ENCODE measurements at places on chromosomes 2 and 18.

DNA sequence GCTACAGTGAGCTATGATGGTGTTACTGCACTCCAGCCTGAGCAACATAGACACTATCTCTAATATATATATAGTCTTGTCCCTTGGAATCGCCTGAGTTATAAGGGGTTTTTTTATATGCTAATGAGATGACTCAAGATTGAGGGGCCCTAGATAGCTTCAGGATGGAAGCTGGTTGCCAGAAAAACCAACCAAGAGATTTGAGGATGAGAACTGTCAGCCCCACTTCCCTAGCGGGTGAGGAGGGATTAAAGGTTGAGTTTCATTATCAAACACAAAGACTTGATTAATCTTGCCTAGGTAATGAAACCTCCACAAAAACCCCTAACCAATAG is 12.6 kb upstream of the GALM start:
- DNase-seq = no peak

GRCh38 chr2:43305517-43305916 is 79.1 kb upstream of the ZFP36L2 start:
- DNase-seq = no peak

DNA sequence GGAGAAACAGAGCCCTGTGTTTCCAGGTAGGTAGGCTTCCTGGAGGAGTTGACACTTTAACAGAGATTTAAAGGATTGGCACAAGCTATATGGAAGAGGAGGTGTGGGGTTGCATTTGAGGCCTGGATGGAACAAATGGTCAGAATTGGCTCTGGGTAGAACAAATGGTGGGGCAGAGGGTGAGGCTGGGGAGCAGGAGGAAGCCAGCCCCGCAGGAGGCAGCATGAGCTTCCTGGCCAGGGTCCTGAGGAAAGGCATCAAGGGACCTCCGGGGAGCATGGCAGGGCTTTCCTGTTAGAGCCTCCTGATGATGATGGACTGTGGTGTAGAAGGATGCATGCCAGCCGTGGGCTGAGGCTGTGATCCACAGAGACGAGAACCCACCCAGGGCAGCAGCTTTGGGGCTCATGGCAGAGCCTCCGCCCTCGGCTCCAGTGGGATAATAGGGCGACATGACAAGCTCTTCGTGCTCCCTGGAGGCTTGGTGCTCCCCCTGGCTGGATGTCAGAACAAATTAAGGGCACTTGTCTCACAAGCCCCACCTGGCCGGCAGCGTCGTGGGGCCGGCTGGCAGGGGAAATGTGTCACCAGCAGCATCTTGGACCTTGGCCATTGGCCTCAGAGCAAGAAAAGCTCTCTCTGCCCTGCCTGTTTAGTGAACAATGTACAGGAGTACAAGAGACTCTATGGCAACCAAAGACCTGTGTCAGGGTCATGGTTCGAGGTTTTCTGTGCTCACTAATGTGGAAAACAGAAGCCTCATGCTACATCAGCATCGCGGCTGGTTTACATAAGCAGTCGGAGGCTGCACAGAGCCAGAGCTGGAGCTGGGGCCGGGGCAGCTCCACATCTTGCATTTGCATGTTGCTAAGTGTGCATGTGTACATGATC is 153.5 kb downstream of the MYCN start:
- DNase-seq = no peak

DNA sequence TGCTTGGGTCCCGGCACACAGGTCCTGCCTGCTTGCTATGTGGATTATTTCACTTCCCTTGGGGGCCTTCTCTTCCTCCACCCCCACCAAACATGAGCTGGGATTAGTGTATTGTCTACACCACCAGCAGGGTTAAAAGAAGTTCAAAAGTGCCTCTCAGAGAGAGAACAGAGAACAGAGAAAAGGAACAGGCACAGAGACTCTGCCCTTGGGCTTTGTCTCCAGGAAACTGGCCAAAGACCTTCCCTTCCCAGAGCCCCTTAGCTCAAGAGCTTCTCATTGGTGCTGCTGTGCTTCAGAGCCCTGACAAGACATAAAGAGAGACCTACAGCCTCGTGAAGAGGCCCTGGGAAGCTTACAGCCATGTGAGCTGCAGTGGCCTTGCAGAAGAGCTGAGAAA is 7.1 kb upstream of the FIGLA start:
- no peak for DNase-seq

GRCh38 chr2:18482666-18483065 is 77.8 kb downstream of the RDH14 start:
- no peak for DNase-seq

- peak; percentile 24 for DNase-seq
Measured at GRCh38 chr18:62523631-62524439, 1.0 kb downstream of the ZCCHC2 start.

DNA sequence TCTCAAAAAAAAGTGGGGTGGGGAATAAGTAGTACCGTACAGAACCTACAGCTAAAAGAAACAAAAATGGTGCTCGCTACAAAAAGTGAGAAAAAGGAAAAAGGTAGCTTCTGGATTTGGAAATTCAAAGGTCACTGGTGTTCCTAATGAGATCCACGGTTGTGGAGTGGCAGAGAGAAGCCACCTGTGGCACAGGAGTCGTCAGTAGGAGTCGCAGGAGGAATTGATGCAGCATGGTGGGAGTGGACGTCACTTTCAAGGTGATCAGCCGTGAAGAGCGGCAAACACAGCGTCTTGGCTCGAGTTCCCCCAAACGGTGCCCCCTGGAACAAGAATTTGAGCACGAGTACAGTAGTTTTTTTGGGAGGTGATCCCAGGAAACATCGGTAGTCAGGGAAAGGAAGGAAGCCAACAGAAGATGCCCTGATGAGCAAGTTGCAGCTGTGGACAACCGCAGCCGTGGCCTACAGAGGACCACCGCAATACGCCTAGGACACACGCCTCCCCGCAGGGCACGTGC is 1.4 kb upstream of the TTL start:
- DNase-seq = no peak
